ENCODE measurements at places on chromosomes 6 and 20.

- no peak for DNase-seq
Observed at GRCh38 chr6:34696189-34696738, 303 bp downstream of the ILRUN start.

- no peak for DNase-seq
Observed at GRCh38 chr20:32282461-32282860, 5.0 kb downstream of the KIF3B start.

DNA sequence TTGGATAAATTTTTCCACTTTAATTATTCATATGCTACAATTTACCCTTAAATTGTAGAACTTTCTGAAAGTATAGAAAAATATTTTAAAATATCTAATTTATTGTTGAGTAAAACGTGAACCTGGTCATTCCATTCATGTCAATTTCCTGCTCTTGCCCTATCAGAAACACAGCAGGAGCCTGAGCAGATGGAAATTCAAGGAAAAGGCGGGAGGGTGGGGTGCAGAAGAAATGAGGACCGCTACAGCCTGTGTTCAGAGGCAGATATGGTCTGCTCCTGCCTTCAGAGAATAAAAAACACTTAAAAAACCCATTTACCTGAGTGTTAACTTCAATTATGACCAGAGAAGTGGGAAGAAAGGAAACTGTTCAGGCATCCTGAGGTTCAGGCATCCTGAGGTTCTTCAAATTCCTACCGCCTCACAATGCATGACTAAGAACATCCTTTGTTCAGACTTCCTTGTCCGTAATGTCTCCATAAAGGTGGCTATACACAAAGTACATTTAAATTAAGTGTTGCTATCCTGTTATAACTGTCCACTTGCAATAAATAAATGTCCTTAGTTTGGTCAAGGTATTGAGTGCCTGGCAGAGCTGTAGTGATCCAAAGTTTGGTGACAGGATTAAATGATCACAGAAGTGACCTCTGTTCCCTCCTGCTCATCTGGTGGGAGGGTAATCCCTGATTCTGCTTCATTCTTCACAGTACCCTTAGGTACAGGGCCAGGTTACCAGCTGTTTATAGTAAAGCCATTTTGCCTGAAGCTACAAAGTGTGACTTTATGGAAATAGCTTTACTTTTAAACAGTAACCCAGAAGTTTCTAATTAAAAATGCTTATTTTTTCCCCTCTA is 109.1 kb downstream of the MAN1A1 start:
- DNase-seq: no peak

DNA sequence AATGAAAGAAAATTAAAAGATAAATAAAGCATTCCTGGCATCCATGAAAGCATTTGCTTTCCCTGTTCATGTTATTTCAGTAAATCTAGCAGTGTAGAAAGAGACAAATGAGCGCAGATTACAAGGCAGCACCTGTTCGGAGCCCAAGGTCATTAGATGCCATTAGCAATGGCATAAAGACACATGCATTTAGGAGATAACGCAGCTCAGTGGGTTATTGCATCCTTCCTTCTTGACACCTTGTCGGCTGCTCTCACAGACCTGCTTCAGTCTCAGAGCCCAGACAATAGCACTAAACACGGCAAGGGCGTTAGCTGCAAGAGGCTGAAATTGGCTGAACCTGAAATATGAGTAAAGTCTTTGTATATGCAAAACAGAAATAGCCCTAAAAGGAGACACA is 140.3 kb downstream of the ATXN1 start:
- no peak for DNase-seq

- DNase-seq: no peak
Observed at GRCh38 chr20:59730722-59731121, 126.4 kb downstream of the PHACTR3 start.
